ENCODE measurements at places on chromosomes 7 and 10.

DNA sequence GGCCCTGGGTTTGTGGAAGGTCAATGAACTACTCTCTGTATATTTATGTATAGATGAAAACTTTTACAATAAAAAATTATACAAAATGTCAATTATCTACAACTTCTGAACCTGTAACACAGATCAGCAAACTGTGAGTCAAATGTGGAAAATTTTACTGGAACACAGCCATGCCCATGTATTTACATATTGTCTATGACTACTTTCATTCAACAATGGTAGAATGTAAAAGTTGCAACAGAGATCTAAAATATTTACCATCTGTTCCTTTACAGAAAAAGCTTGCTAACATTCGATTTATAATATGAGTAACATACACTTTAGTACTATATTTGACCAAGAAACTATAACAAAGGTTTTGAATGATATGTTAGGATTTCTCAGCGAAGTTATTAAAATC, 481.6 kb downstream of the PARD3 start:
- no peak for DNase-seq

DNA sequence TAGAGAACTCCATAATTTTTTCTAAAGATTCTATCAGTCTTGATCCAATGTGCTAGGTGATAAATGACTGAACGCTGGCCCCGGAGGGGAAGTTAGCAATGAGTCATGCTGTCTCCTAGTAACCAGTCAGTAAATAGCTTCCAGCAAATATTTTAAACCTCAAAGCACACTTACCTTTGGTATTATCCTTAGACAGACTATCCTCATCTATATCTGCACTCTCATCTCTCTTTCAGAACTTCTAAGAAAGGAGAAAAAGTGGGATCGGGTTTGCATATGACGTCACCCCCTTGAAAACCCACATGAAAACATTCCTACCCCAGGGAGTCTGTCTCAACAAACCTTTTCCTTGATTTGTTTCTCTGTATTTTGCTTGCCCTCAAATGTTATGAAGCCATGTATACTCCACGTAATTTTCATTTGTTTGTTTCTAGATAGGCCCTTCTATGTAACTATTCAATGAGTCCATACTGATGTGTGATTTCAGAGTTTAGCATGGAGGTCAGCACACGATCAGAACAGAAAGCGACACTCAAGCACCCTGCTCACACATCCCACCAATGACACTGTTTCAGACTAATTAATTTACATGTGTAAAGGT, 174.9 kb upstream of the NRP1 start:
- DNase-seq: peak; percentile 69

DNA sequence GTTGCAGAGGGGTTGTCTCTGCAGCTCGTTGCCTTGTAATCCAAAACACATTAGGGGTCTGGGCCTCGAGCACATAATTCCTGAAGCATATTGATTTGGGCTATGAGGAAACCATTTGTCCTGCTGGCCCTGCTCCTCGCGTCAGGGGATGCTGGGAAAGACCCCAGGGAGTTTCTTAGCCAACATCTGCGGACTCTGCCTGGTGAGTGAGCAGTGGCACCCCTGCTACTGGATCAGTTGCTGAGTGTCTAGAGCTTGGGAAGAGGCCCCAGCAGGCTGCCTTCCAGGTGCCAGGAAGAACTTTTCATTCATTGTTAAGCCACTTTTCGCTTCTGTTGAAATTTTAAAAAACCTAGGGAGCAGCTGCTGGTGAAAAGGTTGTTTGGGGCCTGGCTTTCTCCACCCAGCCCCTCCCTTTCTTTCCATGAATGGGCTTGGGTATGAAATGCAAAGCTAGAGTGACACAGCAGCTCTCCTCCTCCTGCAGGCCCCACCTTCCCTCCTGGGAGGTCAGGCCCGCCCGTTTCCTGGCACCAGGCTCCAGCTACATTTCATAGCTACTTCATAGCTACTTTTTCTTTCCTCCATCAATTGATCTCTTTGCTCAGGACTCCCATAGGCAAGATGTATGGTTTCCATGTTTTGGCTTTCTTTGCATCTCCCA, 26.8 kb downstream of the TACR2 start:
- DNase-seq: no peak

DNA sequence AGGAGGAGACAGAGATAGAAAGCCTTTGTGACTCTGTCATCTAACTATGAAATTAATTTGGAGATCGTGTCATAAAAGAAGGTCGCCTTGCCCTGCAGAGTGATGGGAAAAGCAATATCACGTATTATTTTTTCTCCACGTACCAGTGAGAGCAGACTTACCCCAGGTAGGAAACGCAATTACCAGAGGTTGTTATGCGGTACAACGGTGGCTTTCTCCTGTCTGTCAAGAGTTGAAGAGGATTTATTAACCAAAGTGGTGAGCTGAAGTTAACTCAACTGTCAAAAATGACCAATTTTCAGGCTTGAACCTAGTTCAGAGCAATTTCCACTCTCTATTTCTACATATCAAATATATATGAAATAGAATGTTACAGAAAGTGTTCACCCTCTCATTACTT, 282.6 kb upstream of the PFKP start:
- no peak for DNase-seq

DNA sequence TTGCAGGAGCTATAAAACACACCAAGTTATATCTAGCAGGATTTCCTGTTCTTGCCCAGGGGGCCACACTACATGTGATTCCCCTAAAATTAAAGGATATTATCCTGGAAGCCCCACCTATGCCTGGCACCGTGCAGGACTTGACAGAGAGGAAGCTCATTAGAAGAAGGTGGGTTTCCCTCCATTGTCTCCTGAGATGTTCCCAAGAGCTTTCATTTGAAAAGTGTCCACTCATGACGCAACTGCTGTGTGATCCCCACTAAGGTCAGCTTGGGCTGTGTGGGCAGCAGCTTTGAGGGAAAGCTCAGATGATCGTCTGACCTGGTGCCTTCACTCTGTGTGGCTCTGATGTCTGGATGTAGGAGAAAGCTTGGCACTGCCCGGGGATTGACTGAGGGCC, 53.5 kb downstream of the RAMP3 start:
- DNase-seq: no peak

- DNase-seq: no peak
These were observed 27.1 kb downstream of the ZCCHC24 start for GRCh38 chr10:79418274-79418673.

DNA sequence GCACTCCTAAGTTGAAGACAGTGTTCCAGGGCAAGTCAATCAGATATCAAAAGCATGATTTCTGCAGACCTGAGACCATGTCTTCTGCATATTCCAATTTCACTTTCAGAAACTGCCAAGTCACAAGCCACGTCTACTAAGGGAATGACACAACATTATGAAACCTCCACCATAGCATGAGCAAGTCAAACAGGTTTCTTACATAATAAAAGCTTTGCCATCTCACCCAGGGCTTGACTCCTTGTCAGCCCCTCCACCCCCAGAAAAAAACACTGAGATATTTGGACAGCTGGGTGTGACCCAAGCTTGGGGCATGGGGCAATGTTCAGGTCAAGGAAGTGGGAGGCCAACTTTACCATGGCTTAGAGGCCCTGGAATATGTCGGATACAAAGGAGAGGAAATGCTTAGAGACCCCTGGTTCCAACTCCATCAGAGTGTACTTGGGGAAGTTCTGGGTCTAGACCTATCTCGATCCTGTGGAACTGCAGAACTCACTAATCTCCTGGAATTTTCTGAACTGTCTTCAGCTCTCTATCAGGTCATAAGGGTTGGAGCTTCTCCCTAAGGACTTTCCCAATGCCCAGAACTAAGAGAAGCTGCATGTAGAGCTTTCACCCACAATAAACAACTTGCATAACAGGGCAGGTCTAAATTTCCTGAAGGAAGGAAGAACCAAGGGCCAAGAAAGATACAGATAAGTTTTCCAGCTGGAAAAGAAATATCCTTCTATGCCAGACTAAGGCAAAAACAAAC, 80.6 kb upstream of the NAMPT start:
- DNase-seq: no peak
